ENCODE measurements at places on chromosomes 5 and 9. TPM values are rescaled to one million over a fixed set of nuclear protein-coding genes. Genes with fewer than 3 reads are reported as not detected.
A peak's percentile ranks its signal among the peaks of the same experiment; 100 is the strongest.

Gene TAF11L4
- not detected for total RNA-seq

- DNase-seq: peak; percentile 37
Measured at GRCh38 chr9:116232424-116233159, 79.0 kb downstream of the PAPPA start.

Gene MARCHF3
- total RNA-seq: 22.0 TPM

Gene MRPL50
- total RNA-seq: 10.0 TPM

GRCh38 chr5:134098690-134099089, 15.8 kb upstream of the TCF7 start:
- no peak for DNase-seq

Gene PLAC8L1
- 0.46 TPM for total RNA-seq

GRCh38 chr5:37859805-37860204, 20.0 kb upstream of the GDNF start:
- no peak for DNase-seq

GRCh38 chr5:65623482-65623881, 651 bp downstream of the TRIM23 start:
- no peak for DNase-seq

GRCh38 chr5:11064763-11065450, 303.9 kb upstream of the DAP start:
- DNase-seq: no peak

Gene PCDHGC5
- 2.3 TPM for total RNA-seq

GRCh38 chr9:26264709-26265601, 586.7 kb upstream of the TUSC1 start:
- peak; percentile 99 for DNase-seq

GRCh38 chr5:135213466-135214239, 179.6 kb upstream of the PITX1 start:
- no peak for DNase-seq

DNA sequence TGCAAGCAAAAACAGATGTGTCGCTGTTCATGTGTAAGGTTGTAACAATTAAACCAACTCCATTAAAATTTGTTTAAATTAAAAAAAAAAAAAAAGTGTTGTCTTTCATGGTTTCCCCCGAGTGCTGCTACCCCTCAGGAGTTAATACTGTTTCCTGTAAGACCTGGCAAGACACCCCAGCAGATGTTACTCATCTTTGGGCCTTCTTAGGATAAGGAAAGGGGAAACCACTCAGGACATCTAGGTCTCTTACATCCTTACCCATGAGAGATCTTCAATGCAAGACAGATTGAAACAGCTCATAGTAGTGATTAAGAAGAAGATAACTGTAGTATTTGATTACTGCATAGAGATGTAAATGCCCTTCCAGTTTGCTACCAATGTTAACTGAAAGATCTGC, 33.5 kb upstream of the F2R start:
- DNase-seq: no peak

- DNase-seq: no peak
Measured at GRCh38 chr5:163727028-163727427, 221.6 kb downstream of the MAT2B start.

DNA sequence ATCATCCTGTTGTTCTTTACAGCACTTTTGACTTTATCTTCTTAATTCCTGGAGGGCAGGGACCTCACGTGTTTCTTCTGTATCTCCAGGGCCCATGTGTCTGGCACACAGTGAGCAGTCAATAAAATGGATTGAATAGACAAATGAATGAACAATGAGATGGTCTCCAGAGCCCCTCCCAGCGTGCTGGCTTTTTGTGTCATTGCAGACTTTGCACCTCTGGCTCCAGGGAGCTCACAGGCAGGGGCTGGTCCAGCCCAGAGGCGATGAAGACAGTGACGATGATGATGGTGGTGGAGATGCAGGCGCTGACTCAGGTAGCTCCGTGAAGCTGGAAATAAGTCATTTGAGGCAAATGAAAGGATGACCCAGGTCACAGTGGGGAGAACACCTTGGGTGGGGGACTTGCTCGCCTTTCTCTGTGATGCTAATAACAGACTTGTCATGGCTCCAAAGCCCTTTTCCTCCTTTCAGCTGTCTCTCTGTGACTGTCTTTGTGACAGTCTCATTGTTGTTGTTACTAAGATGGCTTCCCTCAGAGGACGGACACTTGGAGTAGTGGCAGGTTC, 30.4 kb upstream of the FABP6 start:
- DNase-seq: no peak

- DNase-seq: no peak
Measured at GRCh38 chr9:89690334-89690912, 85.6 kb downstream of the GADD45G start.

- no peak for DNase-seq
Measured at GRCh38 chr9:136965771-136966484, 11.4 kb upstream of the PTGDS start.

Gene EIF4E1B
- total RNA-seq: not detected

GRCh38 chr9:123438321-123438720, 82.3 kb downstream of the CRB2 start:
- DNase-seq: no peak

Gene NR6A1
- 0.13 TPM for total RNA-seq
